CD8-positive, alpha-beta memory T cell (primary cell): ENCODE measurements at places on chromosomes 11 and 22. TPM values are rescaled to one million over a fixed set of nuclear protein-coding genes. Genes with fewer than 3 reads are reported as not detected.
A peak's percentile ranks its signal among the peaks of the same experiment; 100 is the strongest.

The BTBD18 gene
- not detected for total RNA-seq

- no peaks in the 10 kb centered on the region for H3K27me3 ChIP-seq
- H3K36me3 ChIP-seq: no peaks in the 10 kb centered on the region
- no peak overlapping the region for H3K4me3 ChIP-seq
These were observed 69.7 kb upstream of the CDON start for GRCh38 chr11:126132319-126132718.

The FOSL1 gene
- total RNA-seq: 26.4 TPM

The GAB4 gene
- total RNA-seq: not detected

- H3K36me3 ChIP-seq: no peaks in the 10 kb centered on the region
- H3K27me3 ChIP-seq: no peaks in the 10 kb centered on the region
- no peaks in the 10 kb centered on the region for H3K4me1 ChIP-seq
- no peak overlapping the region for H3K27ac ChIP-seq
- DNase-seq: no peak
These were observed 7.3 kb upstream of the PES1 start for GRCh38 chr22:30598986-30599385.

GRCh38 chr11:5304046-5304445, 2.3 kb upstream of the OR51B4 start:
- H3K27me3 ChIP-seq: no peaks in the 10 kb centered on the region
- no peaks in the 10 kb centered on the region for H3K4me1 ChIP-seq
- no peaks in the 10 kb centered on the region for H3K36me3 ChIP-seq
- H3K27ac ChIP-seq: no peak overlapping the region

GRCh38 chr11:2077061-2077802, 62.0 kb downstream of the IGF2 start:
- H3K27me3 ChIP-seq: no peaks in the 10 kb centered on the region
- H3K27ac ChIP-seq: no peak overlapping the region
- H3K4me1 ChIP-seq: no peaks in the 10 kb centered on the region
- DNase-seq: no peak
- no peak overlapping the region for H3K4me3 ChIP-seq
- no peaks in the 10 kb centered on the region for H3K36me3 ChIP-seq

- no peak overlapping the region for H3K4me3 ChIP-seq
- DNase-seq: no peak
- H3K36me3 ChIP-seq: peaks cover 16% of the 10 kb centered on the region
- peaks cover 5% of the 10 kb centered on the region for H3K4me1 ChIP-seq
- H3K27ac ChIP-seq: no peak overlapping the region
These were observed 24.4 kb upstream of the TXNRD2 start for GRCh38 chr22:19965771-19966709.

GRCh38 chr11:64751136-64751535, 7.2 kb upstream of the RASGRP2 start:
- DNase-seq: no peak
- H3K27ac ChIP-seq: no peak overlapping the region
- H3K36me3 ChIP-seq: peaks cover 6% of the 10 kb centered on the region
- peaks cover 17% of the 10 kb centered on the region for H3K4me1 ChIP-seq

The BAIAP2L2 gene
- total RNA-seq: 0.58 TPM

- H3K4me1 ChIP-seq: no peaks in the 10 kb centered on the region
- no peak overlapping the region for H3K27ac ChIP-seq
- no peak for DNase-seq
- no peaks in the 10 kb centered on the region for H3K36me3 ChIP-seq
These were observed 3.3 kb downstream of the TECTA start for GRCh38 chr11:121104312-121104762.

DNA sequence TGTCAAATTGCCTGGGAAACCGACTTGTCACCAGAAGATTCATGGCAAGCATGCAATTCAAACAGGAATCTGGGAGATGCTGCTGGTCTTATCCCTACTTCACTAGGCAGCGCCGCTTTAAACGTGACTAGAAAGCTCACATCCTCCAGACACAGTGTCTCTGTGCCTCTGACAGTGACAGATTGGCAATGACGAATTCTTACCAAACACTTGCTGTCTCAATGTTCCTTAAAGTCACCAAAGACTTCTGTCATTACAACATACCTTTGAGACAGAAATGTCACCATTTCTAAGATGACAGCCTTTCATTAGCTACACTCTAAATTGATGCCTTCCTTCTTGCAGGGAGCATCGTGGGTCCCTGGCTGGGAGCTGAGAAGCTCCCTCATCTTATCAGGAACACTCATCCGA, 197.8 kb downstream of the CWF19L2 start:
- no peak overlapping the region for H3K27ac ChIP-seq
- H3K4me3 ChIP-seq: no peak overlapping the region
- no peaks in the 10 kb centered on the region for H3K4me1 ChIP-seq
- H3K27me3 ChIP-seq: no peaks in the 10 kb centered on the region

The KRTAP5-8 gene
- total RNA-seq: not detected

DNA sequence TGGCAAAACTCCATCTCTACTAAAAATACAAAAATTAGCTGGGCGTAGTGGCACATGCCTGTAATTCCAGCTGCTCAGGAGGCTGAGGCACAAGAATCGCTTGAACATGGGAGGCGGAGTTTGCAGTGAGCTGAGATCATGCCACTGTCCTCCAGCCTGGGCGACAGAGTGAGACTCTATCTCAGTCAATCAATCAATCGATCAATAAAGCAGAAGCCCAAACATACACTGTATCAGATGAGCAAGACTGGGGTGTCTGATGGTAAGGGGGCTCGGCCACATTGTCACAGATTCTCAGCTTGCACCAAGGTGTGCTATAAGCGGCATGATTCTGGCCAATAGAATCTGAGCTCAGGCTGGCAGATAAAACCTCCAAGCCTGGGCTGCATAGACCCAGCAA, 261.1 kb downstream of the BUD13 start:
- H3K36me3 ChIP-seq: no peaks in the 10 kb centered on the region
- DNase-seq: no peak
- H3K27ac ChIP-seq: no peak overlapping the region
- no peaks in the 10 kb centered on the region for H3K27me3 ChIP-seq
- H3K4me1 ChIP-seq: no peaks in the 10 kb centered on the region

DNA sequence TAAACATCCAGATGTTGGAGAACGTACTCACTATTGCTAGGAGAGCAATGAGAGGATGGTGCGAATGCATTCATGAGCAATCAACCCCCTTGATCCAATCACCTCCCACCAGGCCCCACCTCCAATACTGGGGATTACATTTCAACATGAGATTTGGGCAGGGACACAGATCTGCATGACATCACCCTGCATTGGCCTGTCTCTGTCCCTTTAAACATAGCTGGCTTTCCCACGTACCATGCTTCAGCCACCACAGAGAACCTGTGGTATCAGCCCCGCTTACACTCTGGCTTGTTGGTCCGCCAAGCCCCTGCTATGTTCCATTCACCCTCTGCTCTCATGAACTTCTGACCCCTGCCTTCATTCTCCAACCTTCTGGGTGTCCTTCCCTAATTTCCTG, 157.5 kb upstream of the E2F8 start:
- no peaks in the 10 kb centered on the region for H3K4me1 ChIP-seq
- no peak overlapping the region for H3K4me3 ChIP-seq
- no peaks in the 10 kb centered on the region for H3K36me3 ChIP-seq
- H3K27me3 ChIP-seq: no peaks in the 10 kb centered on the region
- no peak for DNase-seq
- H3K27ac ChIP-seq: no peak overlapping the region

The SCN2B gene
- total RNA-seq: not detected

The YPEL4 gene
- 1.0 TPM for total RNA-seq

DNA sequence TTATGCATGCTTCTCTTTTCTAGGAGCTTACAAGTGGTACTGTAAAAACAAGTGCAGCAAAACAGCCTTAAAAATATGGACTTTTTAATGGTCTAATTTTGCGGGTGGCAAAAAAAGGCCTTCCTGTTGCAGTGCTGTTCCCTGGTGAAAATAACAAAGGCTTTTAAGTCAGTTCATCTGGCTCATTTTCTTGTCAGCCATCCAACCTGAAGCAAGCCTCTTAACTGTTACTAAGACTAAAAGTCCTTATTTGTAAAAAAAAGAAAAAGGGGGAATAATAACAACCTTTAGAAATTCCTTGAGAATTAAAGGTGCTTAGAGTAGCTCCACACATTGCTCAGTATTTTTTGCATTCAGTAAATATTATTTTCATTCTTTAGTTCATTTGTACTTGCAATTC, 200.5 kb upstream of the CHORDC1 start:
- no peaks in the 10 kb centered on the region for H3K27me3 ChIP-seq
- H3K4me3 ChIP-seq: no peak overlapping the region
- DNase-seq: no peak
- no peak overlapping the region for H3K27ac ChIP-seq

DNA sequence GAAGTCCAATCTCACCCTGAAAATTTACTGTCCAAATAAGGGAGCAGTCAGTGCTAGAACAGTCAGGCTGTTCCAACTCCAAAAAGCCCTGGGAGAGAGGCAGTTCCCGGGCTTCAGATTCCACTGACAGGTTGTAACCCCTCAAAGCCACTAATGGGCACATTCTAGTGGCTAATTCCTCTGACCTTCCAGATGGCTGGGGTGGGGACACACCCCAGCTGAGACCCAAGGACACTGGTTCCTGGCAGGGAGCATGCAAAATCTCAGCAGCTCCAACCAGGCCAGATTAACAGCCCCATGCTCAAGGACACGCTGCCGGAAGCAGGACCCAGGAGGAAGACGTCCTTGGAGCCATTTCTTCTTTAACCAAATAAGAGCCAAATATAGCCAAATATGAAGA, 92.7 kb downstream of the RPL27A start:
- no peak overlapping the region for H3K27ac ChIP-seq
- no peaks in the 10 kb centered on the region for H3K4me1 ChIP-seq
- H3K27me3 ChIP-seq: no peaks in the 10 kb centered on the region
- no peak overlapping the region for H3K4me3 ChIP-seq
- no peak for DNase-seq

The LDHAL6A gene
- not detected for total RNA-seq

DNA sequence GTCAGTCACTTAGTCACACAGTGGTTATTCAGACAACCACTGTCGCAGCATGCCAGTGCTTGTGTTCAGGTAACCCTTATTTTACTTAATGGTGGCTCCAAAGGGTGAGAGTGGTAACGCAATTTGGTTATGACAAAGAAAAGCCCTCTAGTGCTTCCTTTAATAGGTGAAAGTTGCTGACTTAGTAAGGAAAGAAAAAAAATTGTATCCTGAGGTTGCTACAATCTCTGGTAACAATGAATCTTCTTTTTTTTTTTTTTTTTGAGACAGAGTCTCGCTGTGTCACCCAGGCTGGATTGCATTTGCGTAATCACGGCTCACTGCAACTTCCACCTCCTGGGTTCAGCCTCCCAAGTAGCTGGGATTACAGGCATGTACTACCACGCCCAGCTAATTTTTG, 64.5 kb downstream of the C11orf91 start:
- H3K36me3 ChIP-seq: no peaks in the 10 kb centered on the region
- H3K27ac ChIP-seq: no peak overlapping the region
- H3K27me3 ChIP-seq: no peaks in the 10 kb centered on the region

GRCh38 chr11:69435161-69435986, 46.1 kb upstream of the LINC01488 start:
- H3K27me3 ChIP-seq: no peaks in the 10 kb centered on the region
- no peaks in the 10 kb centered on the region for H3K36me3 ChIP-seq
- no peak overlapping the region for H3K27ac ChIP-seq
- H3K4me1 ChIP-seq: no peaks in the 10 kb centered on the region

The DRD2 gene
- not detected for total RNA-seq

- H3K36me3 ChIP-seq: no peaks in the 10 kb centered on the region
- H3K4me3 ChIP-seq: no peak overlapping the region
- H3K27me3 ChIP-seq: no peaks in the 10 kb centered on the region
- H3K4me1 ChIP-seq: peaks cover 34% of the 10 kb centered on the region
- no peak for DNase-seq
- H3K27ac ChIP-seq: no peak overlapping the region
These were observed 20.2 kb downstream of the PPFIBP2 start for GRCh38 chr11:7534042-7534378.

DNA sequence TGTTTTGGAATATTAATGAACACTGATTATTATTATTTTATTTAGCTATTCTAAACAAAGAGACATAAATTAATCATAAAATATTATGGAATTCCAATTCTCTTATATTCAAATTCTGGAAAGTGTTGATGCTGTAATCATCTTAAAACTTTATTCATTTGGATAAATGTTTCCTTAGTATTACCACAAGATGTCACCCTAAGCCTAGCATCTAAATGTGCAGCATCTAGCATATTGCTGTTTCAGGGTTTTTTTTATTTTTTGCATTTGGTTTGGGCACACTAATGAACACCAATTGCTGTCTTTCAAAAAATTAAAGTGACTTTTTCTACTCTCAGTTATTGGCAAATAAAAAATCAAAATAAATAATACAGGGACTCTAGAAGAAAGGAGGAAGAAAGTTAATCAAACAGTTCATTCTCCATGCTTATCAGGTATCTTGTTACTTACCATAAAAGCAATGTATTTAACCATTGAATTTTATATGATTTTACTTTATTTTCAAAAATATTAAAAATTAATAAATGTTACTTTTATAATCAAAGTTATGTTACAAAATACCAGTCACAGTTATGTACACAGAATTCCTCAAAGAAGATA, 31.8 kb downstream of the DLG2 start:
- H3K27ac ChIP-seq: no peak overlapping the region
- no peaks in the 10 kb centered on the region for H3K27me3 ChIP-seq
- H3K4me3 ChIP-seq: no peak overlapping the region
- H3K4me1 ChIP-seq: no peaks in the 10 kb centered on the region
- peak; percentile 43 for DNase-seq

DNA sequence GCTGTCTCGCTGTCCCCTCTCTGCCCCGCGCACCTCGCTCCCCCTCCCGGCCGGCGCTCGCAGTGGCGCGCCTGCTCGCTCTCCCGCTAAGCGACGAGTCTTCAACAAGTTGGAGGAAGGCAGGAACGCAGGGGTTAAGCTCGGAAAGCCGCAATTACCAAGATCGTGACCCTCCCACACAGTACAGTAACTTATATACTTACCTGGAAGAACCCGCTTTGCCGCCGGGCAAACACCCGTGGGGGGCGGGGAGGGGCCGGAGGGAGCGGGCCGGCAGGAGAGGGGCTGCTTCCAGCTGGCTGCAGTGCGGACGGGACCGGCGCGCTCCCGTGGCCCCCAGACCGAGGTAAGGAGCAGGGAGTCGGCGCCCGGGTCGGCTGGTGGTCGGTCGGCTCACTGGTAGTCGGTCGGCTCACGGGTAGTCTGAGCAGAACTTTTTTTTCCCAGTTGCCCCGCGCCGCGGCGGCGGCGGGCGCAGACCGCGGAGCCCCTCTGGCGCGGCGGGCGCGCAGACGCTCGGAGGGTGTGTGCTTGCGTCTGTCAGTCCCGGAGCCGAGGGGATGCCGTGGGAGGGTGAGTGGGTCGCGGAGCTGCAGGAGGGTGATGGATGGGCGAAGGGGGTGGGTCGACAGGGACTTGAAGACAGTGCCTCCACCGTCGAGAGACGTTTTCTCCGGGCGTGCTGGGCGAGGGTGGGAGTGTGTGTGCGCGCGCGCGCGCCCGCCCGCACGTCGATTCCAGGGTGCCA, 101.2 kb upstream of the HSD17B12 start:
- H3K4me3 ChIP-seq: no peak overlapping the region
- H3K4me1 ChIP-seq: peaks cover 16% of the 10 kb centered on the region
- H3K27me3 ChIP-seq: peaks cover 57% of the 10 kb centered on the region
- DNase-seq: no peak
- no peak overlapping the region for H3K27ac ChIP-seq

DNA sequence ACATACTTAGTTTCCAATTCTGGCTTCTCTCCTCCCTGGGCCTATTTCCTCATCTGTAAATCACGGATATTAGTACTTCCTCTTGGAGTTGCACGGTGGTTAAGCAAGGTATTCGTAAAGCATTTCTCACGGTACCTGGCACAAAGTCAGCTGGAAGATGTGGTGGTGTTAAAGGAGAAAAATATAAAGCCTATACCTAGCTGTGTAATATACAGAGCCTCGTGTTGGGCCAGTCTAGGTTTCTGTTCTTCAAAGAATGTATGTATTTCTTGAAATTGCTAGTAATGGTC, 47.2 kb downstream of the DBX1 start:
- DNase-seq: no peak
- H3K4me1 ChIP-seq: no peaks in the 10 kb centered on the region
- no peak overlapping the region for H3K4me3 ChIP-seq
- H3K27me3 ChIP-seq: no peaks in the 10 kb centered on the region
